ENCODE measurements at places on chromosomes 16 and 17.

- no peak for DNase-seq
Observed at GRCh38 chr17:17059301-17059890, 17.1 kb downstream of the MPRIP start.

GRCh38 chr17:16250635-16251034 is 33.6 kb downstream of the PIGL start:
- no peak for DNase-seq

DNA sequence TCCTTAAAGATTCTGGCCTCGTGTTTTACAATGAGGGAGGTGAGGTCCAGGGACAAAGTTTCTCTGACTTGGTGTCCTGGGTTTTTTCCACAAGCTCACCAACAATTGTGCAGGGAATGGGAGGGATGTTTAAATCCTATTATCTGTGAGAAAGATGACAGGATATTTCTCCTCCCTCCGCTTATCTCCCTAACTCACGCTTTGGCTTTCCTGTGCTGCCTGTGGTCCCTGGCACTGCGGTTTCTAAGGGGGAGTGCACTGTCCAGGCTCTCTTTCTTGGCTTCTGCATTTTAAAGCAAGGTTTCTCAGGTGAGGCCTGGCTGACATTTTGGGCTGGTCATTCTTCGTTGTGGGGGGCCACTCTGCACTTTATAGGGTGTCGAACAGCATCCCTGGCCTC is 16.4 kb downstream of the GGA3 start:
- DNase-seq, result no peak

DNA sequence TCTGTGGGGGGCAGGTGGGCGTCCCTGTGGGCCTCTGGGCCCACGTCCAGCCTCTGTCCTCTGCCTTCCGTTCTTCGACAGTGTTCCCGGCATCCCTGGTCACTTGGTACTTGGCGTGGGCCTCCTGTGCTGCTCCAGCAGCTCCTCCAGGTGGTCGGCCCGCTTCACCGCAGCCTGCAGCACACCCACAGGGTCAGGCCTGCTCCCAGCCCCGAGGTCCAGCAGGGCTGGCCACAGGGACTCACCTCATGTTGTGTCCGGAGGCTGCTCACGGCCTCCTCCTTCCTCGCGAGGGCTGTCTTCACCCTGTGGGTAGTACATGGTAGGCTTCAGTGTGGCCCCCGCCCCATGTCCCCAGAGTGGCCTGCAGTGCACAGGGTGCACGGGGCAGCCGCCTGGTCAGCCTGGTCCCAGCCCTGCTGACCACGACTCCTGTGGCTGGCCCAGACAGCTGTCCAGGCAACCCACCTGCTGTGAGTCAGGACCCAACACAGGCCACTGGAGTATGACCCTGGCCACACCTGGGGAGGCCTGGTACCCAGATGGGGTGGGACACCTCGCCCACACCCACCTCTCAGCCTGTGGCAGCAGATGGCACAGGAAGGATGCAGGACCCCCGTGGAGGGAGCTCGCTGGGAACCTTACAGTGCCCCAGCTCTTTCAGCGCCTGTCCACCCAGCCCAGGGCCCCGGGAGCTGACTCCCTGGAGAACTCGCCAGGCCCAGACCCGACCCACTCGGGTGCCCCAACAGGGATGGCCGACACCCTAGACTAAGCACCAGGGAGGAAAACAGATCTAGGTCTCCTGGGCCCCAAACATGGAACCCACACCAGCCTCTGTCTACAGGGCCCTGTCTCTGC is 23.9 kb upstream of the AATK start:
- DNase-seq, result no peak

DNA sequence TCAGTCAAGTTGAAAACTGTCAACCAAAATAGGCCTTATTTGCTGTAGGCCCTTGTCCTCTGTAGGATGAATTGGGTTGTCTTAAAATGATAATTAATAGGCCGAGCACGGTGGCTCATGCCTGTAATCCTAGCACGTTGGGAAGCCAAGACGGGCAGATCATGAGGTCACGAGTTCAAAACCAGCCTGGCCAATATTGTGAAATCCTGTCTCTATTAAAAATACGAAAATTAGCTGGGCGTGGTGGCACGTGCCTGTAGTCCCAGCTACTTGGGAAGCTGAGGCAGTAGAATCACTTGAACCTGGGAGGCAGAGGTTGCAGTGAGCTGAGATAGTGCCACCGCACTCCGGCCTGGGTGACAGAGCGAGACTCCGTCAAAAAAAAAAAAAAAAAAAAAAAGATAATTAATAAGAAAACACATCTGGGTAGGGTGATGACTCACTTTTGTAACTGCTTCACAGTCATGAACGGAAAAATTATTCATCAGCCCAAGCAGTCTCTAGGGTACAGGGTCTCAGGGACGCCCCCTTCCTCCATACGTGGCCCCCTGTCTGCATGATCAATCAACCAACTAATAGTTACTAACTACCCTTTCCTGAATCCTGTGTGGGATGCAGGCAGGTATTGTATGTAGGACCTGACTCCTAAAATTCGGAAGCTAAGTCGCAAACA is 137.0 kb upstream of the RCVRN start:
- no peak for DNase-seq

DNA sequence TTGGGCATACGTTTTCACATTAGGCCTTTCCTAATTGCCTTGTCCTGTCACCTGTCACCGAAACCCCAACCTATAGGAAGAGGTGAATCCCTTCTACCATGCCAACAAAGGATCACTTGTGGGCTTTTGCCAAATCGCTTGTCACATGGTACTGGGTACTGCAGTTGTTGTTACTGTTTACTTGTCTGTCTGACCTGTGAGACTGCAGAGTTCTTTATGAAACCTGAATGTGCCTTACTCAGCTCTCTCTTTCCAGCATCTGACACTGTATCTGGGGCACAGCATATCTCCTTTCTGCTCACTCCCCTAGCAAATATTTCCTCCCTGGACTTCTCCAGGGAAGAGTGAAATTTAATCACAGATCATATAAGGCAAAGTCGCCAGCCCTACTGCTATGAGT is 1272.4 kb downstream of the CDH8 start:
- DNase-seq, result no peak

DNA sequence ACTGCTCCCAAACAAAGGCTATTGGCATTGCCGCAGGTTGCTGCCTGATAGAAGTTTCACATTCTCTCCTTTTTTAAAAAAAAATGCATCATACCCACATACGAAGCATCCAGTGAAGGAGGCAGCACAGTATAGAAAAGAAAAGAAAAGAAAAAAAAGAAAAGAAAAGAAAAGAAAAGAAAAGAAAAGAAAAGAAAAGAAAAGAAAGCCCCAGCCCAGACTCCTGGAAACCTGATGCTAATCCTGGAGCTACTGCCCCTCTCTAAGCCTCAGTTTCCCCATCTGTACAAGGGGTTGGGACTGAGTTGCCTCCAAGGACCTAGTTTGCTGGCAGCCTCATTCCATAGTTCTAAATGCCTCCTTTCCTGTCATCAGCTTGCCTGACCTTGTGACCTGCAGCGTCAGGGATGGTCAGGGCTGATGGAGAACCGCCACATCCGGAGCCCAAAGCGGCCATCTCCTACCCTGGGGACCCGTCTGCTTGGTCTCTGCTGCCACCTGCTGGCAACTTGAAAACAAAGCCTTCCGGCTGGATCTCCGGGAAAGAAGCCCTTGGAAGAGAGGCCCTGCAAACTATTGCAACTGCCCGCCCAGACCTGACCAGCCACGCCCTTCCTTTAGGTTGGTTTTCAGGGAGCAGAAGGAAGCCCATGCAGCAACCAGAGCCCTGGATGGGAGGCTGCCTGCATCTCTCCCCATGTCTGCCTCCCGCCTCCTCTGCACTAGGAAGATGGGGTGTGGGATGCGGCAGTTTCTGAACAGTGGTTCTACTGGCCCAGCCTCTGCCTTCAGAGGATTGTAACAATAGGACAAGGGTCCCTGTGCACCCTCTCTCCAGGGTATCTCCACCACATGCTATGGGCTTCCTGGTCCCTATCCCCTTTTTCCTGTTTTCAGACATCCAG is 13.0 kb downstream of the AIPL1 start:
- DNase-seq, result peak; percentile 61

- no peak for DNase-seq
Observed at GRCh38 chr16:53952215-53953208, 248.6 kb downstream of the FTO start.

DNA sequence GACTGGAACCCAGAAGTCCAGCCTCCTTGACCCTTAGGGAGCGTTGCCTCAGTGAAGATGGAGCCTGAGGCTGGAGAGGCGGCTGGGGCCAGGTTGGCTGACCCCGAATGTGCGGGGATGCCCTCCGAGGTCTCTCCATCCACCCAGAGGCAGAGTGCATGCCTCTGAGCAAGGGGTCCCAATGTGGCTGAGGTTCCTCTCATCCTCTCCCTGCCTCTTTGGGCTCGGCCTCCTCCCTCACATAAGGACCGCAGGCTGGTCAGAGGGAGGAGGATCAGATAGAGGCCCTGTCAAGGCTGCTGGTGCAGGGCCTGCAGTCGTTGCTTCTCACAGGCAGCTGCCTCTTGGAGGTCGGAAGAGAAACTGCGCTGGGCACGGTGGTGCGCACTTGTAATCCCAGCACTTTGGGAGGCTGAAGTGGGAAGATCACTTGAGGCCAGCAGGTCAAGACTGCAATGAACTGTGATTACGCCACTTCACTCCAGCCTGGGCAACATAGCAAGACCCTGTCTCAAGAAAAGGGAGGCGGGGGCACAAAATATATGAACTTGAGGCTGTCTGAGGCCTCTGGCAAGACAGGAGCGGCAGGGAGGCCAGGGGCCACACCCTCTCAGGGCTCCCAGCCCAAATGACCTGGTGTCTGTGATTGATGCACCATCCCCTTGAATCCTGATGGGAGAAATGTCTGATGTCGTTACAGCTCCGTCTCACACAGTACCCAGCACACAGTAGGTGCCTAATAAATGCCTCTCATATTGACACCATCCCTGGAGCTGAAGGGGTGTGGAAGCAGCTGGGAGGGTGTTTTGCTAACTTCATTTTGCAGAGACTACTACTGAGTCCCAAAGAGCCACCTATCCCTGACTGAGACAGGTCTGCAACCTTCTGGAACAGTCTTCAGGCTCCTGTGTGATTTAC is 220.1 kb upstream of the GSE1 start:
- no peak for DNase-seq

- no peak for DNase-seq
Observed at GRCh38 chr17:42113293-42114069, 967 bp upstream of the DHX58 start.

- DNase-seq, result no peak
Observed at GRCh38 chr16:81405702-81406113, 38.9 kb upstream of the CMIP start.

- DNase-seq, result no peak
Observed at GRCh38 chr17:32289471-32290070, 23.9 kb downstream of the RHBDL3 start.

- DNase-seq, result no peak
Observed at GRCh38 chr16:83932955-83933673, 19.9 kb upstream of the OSGIN1 start.

- no peak for DNase-seq
Observed at GRCh38 chr17:74078363-74078941, 125.0 kb upstream of the RPL38 start.

GRCh38 chr16:2331931-2332267 is 8.6 kb downstream of the ABCA3 start:
- no peak for DNase-seq

- no peak for DNase-seq
Observed at GRCh38 chr17:3543453-3543852, 14.2 kb downstream of the TRPV3 start.

DNA sequence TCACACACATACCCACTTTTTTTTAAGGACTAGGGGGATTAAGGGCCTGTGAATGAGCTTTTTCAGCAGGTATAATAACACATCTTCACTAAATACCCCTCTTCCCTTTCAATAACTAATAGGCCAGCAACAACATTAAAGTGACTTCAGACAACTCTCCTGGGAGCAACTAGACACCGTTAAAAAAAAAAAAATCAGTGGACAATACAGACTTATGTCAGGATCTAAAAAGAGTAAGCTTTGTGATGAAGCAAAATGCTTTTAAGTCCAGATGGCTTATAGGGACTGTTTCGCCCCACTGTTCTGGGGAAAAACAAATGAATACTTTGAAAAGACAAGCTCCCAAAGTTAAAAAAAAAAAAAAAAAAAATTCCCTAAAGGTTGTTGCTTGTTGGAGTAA is 29.0 kb downstream of the SPAG9 start:
- no peak for DNase-seq
